ENCODE measurements at places on chromosomes 5 and 9. TPM values are rescaled to one million over a fixed set of nuclear protein-coding genes. Genes with fewer than 3 reads are reported as not detected.

DNA sequence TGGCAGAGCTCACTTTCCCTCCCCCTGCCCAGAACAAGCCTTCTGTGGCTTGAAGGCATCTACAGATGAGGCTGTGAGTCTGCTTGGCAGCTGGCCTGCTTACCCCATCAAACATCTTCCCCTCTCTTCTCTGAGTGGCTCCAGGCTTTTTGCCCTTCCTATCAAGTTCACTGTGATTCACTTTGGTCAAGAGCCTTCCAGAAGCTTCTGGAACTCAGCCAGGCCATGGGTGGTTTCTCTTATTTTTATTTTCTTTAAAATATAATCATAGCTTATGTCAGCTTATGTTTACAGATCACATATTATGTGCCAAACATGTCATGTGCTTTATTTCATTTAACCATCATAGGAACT lies 267.0 kb downstream of the SEC61B start:
- no peak for DNase-seq

GRCh38 chr5:120609570-120609969 lies 145.5 kb downstream of the PRR16 start:
- DNase-seq: no peak

- peak; percentile 20 for DNase-seq
Observed at GRCh38 chr5:178436326-178436940, 153.8 kb downstream of the COL23A1 start.

- DNase-seq: no peak
Observed at GRCh38 chr5:56329652-56330051, 96.5 kb upstream of the ANKRD55 start.

GRCh38 chr5:154753792-154754191 lies 1.4 kb upstream of the LARP1 start:
- DNase-seq: peak; percentile 87

- no peak for DNase-seq
Observed at GRCh38 chr5:103425686-103426454, 136.7 kb downstream of the NUDT12 start.

GRCh38 chr9:97319395-97319794 lies 11.9 kb downstream of the CCDC180 start:
- no peak for DNase-seq

GRCh38 chr5:96075579-96076289 lies 114.1 kb upstream of the ELL2 start:
- DNase-seq: no peak

GRCh38 chr5:134659456-134659855 lies 10.9 kb downstream of the SEC24A start:
- DNase-seq: no peak

DNA sequence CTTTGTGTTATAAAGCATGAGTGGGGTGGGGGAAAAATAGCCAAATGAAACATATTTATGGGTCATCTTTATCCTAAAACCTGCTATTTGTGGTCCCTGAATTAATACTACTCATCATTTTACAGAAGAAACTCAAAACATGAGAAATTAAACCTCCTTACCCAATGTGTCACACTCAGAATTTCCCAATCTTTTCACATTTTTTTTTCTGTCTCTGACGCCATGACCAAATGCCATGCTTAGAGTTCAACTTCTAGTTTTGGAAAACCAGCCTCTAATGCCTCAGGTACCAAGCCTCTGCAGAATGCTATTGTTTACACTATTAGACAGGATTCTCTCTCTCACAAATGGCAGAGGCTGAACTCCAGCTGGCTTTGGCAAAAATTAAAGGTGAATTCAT lies 505.5 kb upstream of the WWC1 start:
- DNase-seq: no peak

DNA sequence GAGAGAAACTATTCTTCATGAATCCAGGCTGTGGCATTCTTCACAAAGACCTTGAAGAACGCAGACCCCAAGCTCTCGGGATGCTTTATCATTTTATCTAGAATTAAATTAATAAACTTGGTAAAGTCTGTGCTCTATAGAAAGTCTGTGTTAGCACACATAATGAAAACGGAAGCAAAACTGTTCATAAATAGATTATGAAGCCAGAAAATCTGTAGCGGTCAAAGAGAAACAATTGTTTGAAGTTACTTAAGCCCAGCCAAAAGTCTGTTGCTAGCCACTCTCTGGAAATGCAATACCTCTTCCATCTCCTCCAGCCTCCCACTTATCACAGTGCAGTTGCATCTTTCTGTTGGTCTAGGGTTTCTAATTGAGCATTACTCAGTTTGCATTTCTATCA lies 375.9 kb downstream of the KIF4B start:
- no peak for DNase-seq

- DNase-seq: peak; percentile 11
Observed at GRCh38 chr5:1783216-1783554, 16.5 kb downstream of the MRPL36 start.

DNA sequence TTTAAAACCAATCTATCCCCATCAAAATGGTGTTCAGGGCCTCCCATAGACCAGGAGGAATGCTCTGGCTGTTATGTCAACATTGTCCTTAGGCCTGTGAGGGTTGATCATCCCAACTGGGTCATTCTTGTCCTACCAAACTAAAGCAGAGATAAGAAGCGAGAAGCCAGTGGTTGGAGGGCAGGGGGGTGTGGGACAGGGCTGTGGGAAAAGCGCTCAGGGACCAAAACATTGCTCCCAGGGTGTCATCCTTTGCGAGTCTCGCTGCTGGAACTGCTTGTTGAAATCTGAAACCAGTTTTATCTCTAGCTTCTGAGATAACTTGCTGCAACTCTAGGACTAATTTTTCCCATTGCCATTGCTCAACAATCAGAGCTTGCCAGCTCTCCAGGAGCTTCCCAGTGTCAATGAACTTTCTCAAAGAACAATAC lies 48.1 kb downstream of the SPATA31C2 start:
- DNase-seq: no peak

GRCh38 chr9:92349771-92350739 lies 24.3 kb downstream of the CENPP start:
- no peak for DNase-seq

GRCh38 chr9:127813686-127814226 lies 11.1 kb downstream of the FPGS start:
- no peak for DNase-seq

DNA sequence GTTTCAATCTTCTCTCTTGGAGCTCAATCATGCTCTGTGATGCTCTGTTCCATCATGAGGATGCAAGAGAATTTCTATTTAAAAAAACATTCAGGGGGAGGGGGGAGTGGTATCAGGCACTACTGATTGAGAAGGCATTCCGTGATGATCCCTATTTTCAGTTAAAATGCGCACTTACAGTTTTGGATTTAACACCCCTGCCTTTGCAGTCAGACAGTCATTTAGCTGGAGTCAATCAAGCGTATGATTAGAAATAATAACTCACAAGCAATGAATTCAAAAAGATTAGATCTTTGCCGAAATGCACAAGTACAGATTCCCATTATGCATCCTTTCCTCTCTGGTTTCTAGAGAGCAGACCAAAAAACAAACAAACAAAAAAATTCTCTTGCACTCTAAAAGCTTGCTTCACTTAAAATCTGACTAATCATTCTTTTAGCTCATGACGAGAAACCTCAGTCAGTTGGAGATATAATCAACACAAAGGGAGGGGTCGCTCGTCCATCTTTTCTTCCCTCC lies 55.4 kb downstream of the EFNA5 start:
- no peak for DNase-seq

- no peak for DNase-seq
Observed at GRCh38 chr5:55521881-55522280, 12.9 kb downstream of the PLPP1 start.

DNA sequence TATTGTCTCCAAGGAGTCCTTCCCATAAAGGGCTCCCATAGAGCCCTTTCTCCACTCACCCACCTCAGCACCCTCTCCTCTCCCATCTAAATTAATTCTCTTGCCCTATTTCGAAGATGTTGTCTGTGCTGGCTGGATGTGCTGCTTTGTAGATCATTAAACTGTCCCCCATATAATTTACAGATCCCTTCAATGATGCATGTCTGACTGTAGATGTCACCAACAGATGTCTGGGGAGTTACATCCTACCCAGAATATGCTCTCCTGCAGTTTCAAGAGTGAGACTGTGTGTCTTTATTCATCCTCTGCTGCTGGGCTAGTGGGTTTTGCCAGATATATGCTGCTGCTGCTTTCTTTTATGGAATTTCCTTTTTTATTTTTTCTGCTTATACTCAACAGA lies 351.2 kb downstream of the MLLT3 start:
- DNase-seq: no peak

GRCh38 chr9:126108240-126108639 lies 218.4 kb upstream of the MVB12B start:
- DNase-seq: no peak

- no peak for DNase-seq
Observed at GRCh38 chr9:137031904-137032640, at the start of gene FUT7. Gene FUT7 (minus strand): TSS chr9:137032088. CDS start chr9:137031991, 97 bp downstream.

GRCh38 chr5:178548746-178549145 lies 41.4 kb downstream of the COL23A1 start:
- peak; percentile 9 for DNase-seq

DNA sequence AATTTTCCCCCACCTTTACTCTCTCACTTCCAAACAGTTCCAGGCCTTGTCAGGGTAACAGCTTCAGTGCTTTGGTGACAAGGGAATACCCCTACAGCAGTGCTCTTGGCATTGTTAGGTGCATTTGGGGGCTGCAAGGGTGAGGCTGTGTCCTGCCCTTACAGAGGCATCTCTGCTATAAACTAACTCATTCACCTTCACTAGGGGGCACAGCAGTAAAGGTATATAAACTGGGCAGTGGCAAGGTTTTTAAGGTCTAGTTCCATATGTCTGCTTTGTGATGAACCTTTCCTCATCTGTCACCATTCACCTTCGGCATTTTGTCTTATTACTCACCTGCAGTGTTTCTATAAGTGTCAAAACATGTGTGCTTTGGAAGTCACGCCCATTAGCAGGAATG lies 79.1 kb upstream of the GPR151 start:
- DNase-seq: no peak

DNA sequence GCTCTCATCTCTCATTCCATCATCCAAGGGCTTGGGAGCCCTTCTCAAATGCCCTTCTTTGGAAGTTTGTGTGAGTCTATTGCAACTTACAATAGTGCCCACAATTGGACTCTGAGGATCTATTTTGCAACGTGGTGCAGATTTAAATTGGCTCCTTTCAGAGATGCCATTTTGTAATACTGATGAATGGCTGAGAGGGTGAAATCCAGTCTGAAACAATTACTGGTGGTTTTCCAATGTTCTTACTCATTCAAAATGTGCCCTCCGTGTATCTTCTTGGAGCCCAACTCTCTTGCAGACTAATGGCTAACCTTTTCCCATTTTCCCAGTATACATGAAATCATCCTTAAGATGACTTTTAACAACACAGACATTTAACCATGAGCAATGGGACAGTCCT lies 6.1 kb downstream of the ZNF462 start:
- no peak for DNase-seq

GRCh38 chr5:19885040-19885824 lies 102.8 kb downstream of the CDH18 start:
- no peak for DNase-seq

DNA sequence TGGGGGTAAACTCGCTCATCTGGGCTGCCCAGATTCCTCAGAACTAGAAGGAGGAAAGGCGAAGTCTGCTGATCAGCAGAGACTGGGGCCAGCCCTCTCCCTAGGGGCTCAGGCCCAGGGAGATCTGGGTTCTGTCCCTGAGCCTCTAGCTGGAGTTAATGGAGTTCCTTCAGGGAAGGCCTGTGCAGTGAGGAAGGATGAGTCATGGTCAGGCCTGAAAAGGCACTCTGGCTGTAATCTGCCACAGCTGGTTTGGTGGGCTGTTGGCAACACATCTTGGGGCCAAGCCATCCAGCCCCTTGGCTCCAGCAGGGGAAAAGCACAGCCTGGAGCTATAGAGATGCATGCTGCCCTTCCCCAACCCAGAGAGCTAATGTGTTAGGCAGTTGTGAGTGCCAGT lies 459.6 kb downstream of the PRELID2 start:
- no peak for DNase-seq

DNA sequence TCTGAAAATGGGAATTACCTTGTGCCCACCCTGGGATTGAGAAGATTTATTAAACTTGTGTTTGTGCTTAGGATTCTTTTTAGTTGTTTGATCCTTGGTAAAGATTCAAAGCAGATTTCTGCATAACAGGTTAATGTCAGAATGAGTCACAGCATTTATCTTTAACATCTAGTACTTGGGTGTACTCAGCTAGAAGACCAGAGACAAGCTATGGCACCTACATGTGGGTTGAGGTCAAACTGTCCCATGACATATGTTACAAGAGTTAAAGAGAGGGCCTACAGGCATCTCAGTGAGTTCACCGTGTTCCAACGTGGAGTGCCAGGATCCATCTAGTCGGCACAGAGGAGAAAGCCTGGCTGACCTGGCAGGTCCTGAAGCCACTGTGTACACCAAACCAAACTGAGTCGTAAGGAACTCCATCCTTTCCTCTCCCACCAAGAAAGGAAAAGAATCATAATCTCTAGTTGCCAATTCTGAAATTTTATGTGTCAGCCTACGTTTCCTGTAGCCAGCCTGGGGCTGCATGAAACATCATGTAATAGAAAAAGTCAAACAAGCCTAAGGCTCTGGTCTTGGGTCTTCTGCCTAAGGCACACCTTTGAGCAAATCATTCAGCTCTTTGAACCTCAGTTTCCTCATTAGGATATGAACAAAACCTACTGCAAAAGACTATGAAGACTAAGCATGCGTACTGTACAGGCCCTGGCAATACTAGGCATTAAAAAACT lies 73.7 kb downstream of the RCL1 start:
- DNase-seq: no peak

DNA sequence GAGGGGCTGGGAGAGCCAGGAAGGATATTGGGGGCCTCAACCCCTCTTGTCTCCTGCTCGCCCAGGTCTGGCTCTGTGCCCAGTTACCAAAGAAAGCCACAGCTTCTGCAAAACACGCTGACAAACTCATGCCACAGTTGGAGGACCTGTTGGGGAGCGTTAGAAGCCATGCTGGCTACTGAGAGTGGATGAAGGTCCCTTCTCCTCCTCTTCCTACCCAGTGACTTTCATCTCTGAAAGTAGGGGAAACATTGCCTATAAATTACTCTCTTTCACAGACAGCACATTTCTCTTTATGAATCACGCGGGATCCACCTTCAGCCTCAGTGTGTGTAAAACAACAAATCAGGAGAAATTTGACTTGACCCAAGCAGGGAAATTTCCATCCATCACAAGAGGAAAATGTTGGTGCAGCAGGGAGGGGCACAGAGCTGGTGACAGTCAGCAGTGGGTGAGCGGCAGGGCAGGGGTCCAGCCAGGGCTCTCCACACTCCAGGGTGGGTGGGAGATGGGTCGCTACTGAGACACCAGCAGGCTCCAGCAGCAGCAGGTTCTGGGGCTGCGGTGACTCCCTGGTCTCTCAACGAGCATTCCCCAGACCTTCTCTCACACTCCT lies 181.9 kb downstream of the FGF18 start:
- peak; percentile 69 for DNase-seq

HNRNPA0 gene
- total RNA-seq: 31.2 TPM

CNOT6 gene
- 16.4 TPM for total RNA-seq

FBP1 gene
- 4.7 TPM for total RNA-seq

DAB2 gene
- 119 TPM for total RNA-seq

PRUNE2 gene
- 558 TPM for total RNA-seq

PALM2AKAP2 gene
- 58.1 TPM for total RNA-seq

GCNT4 gene
- 5.6 TPM for total RNA-seq

PCDHB11 gene
- total RNA-seq: 15.3 TPM

CACNA1B gene
- not detected for total RNA-seq

MYMK gene
- not detected for total RNA-seq

ADAMTS16 gene
- 0.81 TPM for total RNA-seq
